ENCODE measurements at places on chromosomes 16 and 17.

DNA sequence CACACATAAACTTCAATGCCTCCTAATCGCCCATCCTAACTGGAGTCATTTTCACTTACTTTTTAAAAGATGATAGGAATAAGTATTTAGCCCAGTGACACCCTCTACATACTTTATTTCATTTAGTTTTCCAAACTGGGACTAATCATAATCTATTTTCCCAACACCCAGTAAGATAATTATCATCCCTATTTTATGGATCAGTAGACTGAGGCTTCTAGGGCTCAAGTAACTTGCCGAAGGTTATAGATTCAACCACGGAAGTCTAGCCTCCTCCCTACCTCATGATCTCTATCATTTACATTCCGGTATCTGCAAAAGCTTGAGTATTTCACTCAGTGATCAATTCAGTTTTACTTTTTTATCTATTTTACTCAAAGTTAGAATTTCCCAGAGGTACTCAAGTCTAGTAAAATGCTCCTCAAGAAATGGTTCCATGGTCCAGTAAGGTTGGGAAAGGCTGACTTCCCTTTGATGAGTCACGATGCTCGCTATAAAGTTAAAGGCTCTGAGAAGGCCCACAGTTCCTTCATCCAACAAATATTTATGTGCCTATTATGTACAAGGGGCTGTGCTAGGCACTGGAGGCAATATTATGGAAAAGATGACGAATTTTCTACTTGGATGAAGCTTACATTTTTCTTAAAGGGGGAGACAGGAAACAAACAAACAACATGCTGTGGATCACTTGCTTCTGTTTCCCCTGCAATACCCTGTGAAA, 75.1 kb downstream of the TOX3 start:
- no peak for DNase-seq

GRCh38 chr16:1775846-1776671, 3.1 kb upstream of the MRPS34 start:
- DNase-seq, result no peak

DNA sequence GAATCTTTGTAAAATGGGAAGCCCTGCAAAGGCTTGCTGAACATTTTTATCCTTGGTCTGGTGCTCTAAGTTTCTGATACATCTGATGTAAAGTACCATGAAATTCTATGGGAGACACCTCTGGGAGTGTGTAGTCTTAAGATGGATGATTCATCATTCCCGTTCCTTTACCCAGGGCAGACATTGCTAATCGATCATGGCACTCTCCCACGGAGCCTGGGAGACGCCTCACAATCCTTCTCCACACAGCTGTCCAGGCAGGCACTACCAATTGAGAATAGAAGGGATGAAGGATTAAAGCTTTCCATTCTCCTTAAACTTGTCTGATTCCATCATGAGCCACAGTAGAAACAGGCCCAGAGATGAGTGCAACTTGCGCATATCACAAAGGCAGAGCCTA, 144.8 kb downstream of the GSG1L start:
- no peak for DNase-seq

DNA sequence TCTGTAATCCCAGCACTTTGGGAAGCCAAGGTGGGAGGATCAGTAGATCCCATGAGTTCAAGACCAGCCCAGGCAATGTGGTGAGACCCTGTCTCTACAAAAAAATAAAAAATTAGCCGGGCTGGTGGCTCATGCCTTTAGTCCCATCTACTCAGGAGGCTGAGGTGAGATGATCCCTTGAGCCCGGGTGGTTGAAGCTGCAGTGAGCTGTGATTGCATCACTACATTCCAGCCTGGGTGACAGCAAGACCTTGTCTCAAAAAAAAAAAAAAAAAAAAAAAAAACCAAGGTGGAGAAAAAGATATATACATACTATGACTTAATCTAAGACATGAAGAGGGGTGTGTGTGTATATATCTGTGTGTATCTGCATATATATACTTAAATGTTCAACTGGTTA, 26.7 kb downstream of the BBS2 start:
- no peak for DNase-seq

DNA sequence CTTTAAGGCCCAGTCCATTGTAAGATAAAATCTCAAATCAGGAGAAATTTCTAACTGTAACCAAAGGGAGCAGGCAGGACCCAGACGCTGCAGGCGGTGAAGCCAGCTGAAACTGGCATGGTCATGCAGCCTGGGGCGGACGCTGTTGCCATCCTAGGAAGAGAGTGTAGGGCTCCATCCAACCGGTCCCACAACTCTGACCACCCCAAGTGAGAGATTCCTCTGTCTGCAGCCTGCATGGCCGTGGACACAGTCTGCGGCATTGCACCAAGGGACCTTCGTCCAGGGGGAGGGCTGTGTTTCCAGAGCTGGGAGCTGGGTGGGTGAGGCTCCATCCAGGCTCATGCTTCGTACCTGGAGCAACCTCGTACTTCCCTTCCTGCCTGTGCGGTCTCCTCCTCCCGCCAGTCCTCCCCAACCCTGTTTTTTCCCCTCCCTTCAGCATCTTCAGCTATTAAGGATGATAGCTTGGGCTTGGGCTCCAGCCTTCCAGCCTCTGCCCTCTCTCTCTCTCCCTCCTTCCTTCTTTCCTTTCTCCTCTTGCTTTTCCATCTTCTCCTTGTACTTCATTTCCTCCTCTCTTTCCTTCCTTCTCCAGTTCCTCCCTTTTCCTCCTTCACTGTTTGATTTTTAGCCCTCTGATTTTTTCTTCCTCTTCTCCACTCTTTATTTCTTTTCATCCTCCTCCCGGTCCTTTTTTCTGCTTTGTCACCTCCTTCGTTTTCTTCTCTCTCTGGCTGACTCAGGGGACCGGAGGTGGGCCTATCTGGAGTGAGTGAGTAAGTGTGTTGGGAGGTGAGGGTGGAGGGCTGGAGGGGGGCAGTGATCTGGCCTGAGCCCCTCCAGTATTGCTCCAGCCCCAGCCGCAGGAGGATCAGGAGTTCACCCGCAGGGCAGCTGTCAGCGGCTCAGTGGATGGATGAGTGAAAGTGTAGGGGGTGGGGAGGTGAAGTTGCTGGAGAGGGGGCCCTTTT, 17.0 kb upstream of the LHX1 start:
- DNase-seq, result no peak

GRCh38 chr16:3150346-3151218, 15.8 kb downstream of the ZNF213 start:
- peak; percentile 98 for DNase-seq

- no peak for DNase-seq
Measured at GRCh38 chr16:71648921-71649320, 22.9 kb downstream of the MARVELD3 start.

- no peak for DNase-seq
Measured at GRCh38 chr17:34920676-34921075, 40.6 kb downstream of the CCT6B start.

- no peak for DNase-seq
Measured at GRCh38 chr17:52181782-52182181, 23.3 kb upstream of the CA10 start.

- DNase-seq, result no peak
Measured at GRCh38 chr16:77273-77806, 685 bp upstream of the MPG start.

- DNase-seq, result no peak
Measured at GRCh38 chr16:29760567-29761279, 14.9 kb upstream of the C16orf54 start.

DNA sequence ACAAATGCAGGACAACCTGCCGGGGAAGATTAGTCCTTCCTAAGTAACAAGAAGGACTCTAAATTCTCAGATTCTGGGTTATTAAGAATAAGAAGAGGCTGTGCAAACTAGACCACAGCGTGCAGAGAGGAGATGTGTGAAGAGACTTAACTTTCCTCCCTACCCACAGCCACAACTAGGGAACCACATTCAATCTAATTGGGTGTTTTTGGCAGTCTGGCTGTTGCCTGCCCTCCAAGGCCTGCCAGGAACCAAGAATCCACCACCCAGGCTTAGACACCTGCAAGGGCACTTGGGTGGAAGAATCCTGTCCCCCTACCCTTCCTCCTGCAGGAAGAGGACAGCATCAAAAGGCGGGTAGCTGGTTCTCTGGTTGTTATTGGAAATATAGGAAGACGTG, 202.0 kb downstream of the PARN start:
- DNase-seq, result no peak

- no peak for DNase-seq
Measured at GRCh38 chr17:63458478-63458877, 12.4 kb upstream of the CYB561 start.

DNA sequence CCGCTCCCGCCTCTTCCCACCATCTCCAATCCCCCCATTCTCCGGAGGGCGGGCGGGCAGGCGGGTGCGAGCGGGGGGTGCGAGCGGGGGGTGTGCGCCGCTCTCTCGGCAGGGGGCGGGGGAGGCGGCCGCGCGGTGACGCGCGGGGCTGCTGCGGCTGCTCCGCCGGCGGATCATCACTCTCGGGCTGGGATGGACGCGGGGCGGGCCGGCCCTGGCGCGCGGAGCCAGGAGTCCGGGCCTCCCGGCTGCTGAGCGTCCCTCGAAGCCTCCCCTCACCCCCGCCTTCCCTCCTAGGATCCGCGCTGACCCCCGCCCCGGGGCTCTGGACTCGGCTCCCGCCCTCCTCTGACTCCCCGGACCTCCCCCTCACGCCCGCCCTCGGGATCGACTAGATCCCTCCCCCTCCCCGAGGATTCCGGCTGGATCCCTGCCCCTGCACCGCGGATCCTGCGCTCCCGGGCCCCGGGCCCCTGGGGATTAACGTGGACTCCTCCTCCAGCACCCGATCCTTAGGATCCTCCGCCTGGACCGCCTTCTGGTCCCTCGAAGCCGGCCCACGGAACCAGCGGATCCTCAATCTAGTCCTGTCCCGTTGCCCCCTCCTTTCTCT, 946 bp upstream of the TMEM256 start:
- DNase-seq, result no peak

DNA sequence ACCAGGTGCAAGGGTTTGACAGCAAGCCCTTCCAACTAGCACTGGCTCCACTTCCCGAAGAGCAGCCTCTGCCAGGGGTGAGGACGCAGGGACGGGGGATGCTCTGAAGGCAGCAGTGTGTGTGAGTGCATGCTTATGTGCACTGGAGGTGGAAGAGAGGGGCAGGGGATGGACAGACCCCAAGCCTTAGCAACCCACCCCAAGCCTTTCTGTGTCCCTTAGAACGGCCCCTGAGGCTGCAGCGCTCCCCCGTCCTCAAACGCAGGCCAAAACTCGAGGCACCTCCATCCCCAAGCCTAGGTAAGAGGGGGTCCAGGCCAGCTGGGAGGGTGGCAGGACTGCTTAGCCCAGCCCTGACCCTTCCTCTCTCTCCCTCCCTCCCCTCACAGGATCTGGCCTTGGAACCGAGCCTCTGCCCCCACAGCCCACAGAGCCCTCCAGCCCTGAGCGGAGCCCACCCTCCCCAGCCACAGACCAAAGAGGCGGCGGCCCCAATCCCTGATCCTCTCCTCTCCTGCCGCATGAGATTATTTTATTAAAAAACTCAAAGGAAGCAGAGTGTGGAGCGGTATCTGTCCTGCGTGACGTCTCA, 2.9 kb downstream of the ACD start:
- no peak for DNase-seq

- DNase-seq, result no peak
Measured at GRCh38 chr17:2853283-2854142, 57.3 kb downstream of the RAP1GAP2 start.

GRCh38 chr17:64780096-64781013, 118.2 kb upstream of the SMURF2 start:
- DNase-seq, result peak; percentile 57

GRCh38 chr17:4342535-4342934, 23.9 kb downstream of the UBE2G1 start:
- no peak for DNase-seq

- no peak for DNase-seq
Measured at GRCh38 chr16:27717726-27718125, 167.8 kb downstream of the KATNIP start.

GRCh38 chr17:66276328-66276937, 26.0 kb upstream of the PRKCA start:
- no peak for DNase-seq

DNA sequence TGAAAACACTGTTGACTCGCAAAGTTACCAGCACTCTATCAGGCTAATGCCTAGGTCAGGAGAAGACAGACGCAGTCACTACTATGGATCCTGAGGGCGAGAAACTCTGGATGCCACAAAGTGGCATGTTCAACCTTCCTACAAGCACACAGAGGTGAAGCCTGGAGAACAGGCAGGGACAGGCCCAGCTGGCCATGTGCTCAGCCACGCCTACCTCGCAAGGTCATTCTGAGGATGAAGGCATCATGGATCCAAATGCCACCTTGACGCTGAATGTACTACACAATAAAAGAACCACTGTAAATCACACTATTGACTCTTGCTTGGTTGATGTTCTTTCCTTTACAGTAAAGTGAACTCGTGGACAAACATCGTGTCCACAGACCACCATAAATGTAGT, 85.8 kb downstream of the ANKRD11 start:
- DNase-seq, result no peak

GRCh38 chr16:77579351-77579891, 142.9 kb upstream of the NUDT7 start:
- no peak for DNase-seq

DNA sequence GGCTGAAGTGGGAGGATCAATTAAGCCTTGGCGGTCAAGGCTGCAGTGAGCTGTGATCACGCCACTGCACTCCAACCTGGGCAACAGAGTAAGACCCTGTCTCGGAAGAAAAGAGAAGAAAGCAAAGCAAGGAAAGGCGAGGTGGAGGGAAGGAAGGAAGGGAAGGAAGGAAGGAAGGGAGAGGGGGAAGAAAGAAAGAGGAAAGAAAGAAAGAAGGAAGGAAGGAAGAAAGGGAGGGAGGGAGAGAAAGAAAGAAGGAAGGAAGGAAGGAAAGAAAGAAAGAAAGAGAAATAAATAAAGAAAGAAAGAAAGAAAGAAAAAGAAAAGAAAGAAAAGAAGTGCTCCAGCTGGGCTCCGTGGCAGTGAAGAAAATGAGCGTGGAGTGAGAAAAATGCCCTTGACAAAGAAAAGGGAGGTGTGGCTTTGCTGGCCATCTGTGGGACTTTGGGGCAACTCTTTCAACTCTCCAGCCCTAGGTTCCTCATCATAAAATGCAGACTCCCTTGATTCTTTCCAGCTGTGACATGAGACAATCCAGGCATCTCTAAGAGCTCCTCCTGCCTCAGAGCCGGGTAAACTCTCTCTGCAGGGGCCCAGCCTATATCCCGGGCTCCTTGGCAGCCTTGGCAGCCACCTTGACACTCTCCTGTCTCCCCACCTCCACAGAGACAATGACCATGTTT, 2.4 kb downstream of the GSDMA start:
- no peak for DNase-seq
